ENCODE measurements at places on chromosomes 12 and 14.
A peak's percentile ranks its signal among the peaks of the same experiment; 100 is the strongest.

DNA sequence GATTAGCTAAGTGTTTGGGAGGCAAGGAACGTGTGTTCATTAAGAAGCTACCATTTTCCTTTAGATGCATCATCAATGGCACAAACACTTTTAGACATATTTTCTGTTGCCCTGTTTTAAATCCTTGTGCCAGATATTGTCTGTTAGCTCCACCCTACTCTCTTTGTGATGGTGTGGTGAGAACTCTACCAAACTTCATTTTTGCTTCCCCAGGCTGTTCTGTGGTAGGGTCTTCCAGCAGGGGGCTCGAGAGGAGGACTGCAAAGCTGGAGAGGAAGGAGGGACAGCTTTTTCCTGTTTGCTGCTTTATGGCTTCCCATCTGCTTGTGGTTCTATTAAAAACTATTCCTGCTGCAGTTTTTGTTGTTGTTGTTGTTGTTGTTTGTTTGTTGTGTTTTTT, 23.8 kb upstream of the STRAP start:
- DNase-seq = no peak

- DNase-seq = no peak
Observed at GRCh38 chr14:36863271-36863670, 201.6 kb downstream of the PAX9 start.

GRCh38 chr12:9361879-9362326, 153.7 kb upstream of the PZP start:
- DNase-seq = no peak

GRCh38 chr12:93684716-93685115, 7.5 kb downstream of the CRADD start:
- no peak for DNase-seq

DNA sequence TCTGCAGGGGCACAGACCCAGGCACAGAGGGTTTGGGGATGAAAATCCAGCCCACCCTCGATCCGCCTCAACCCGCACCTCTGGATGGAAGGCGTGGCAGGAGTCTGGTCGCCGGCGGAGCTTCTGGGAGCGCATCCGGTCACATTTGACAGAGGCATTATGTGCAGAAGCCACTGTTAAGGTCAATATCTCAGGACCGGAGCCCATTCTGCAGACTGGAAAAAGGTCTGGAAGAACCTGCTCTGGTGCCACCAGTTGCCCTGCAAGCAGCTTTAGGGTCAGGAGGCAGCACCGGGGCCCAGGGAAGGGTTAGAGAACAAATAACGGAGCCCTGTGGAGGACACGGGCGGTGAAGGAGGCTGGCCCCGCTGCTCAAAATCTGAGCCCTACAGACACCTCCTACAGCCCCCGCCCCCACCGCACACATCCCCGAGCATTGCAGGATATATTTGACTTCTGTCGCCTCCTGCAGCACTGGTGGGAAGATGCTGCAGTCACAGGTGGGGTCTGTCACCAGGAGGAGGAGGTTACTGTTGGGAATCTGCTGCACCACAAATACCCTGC, 25.1 kb upstream of the LRTM2 start:
- no peak for DNase-seq

GRCh38 chr12:103877934-103878510, 37.0 kb upstream of the NT5DC3 start:
- DNase-seq = peak; percentile 79

DNA sequence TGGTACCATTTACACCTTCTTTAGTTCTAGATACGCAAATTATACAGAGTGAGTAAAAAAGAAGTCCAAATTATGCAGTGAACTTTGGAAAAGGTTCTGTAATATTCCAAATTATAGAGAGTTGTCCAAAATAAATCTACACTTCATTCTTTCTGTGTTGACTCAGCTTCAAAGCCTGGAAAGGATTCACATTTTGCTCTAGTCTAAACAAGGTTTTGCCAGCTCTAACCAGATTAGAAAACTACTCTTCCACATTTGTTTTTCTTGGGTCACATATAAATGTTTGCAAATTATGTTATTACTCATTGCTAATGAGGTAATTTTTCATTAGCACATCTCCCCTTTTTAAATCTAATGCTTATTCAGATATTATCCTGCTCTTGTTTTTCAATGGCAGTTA, 1562.4 kb upstream of the SEL1L start:
- DNase-seq = no peak

GRCh38 chr12:108653082-108653516, 19.4 kb upstream of the SELPLG start:
- DNase-seq = no peak

- DNase-seq = no peak
Observed at GRCh38 chr14:54683882-54684794, 117.2 kb downstream of the SAMD4A start.
